ENCODE measurements at places on chromosomes 12 and 14.

GRCh38 chr12:117790948-117791347, 177.8 kb downstream of the KSR2 start:
- DNase-seq, result no peak

- DNase-seq, result no peak
Measured at GRCh38 chr12:48972213-48972951, 847 bp upstream of the WNT10B start.

GRCh38 chr12:113246478-113247122, 25.3 kb downstream of the TPCN1 start:
- no peak for DNase-seq

DNA sequence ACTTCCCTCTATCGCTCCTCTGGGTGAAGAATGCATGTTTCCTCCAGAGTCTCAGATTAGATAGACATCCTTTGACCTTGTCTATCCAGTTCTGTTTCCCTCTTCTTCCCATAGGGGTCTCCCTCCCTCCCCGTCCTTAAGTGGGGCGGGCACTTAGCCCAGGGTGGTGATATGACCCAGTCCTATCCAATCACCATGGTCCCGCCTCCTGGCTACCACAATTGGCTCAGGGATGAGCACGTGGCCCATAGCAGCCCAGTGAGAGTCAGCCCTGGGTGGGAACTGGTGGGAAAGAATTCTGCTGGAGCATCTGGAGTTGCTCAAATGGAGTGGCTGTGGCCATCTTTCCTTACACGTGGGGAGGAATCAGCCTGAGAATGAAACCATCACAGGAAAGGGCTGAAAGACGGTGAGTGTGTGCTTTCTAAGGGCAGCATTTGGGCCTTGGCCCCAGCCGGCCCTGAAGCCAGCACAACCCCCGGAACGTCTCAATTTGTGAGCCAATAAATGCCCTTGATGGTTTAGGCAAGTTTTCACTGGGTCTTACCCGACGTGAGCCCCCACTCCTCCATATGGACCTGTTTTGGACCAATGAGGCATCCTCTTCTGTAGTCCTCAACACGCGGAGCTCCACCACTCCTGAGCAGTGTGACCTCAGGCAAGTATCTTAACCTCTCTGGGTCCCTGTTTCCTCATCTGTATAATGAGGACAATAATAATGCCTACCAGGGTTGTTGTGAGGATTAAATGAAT, 14.4 kb upstream of the MLXIP start:
- peak; percentile 89 for DNase-seq

DNA sequence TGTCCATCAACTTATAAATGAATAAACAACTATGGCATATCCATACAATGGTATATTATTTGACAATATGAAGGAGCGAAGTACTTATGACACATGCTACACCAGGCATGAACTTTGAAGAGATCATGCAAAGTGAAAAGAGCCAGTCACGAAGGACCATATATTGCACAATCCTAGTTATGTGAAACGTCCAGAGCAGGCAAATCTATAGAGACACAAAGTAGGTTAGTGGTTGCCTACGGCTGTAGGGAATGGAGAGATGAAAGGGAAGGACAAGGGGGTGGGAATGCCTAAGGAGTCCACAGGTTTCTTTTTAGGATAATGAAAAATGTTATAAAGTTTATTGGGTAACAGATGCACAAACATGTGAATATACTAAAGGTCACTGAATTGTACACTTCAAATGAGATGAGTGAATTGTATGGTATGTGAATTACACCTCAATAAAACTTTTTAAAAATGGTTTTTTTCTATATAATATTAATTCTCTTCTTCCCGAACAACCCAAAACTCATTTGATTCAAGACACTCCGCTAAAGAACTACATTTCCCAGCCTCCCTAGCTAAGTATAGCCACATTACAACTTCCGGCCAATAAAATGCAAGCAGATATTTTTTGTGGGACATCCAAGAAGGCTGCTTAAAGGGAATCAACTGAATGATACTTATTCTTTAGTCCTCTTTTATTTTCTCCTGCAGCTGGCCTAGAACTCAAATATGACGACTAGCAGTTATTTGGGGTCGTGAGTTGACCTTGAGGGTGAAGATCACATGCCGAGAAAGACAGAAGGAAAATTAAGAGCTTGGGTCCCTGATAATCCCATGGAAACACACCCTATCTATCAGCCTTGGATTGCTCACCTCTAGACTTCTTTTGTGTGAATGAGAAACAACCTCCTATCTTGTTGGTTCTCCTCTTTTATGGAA, 187.2 kb downstream of the TTC8 start:
- DNase-seq, result no peak

DNA sequence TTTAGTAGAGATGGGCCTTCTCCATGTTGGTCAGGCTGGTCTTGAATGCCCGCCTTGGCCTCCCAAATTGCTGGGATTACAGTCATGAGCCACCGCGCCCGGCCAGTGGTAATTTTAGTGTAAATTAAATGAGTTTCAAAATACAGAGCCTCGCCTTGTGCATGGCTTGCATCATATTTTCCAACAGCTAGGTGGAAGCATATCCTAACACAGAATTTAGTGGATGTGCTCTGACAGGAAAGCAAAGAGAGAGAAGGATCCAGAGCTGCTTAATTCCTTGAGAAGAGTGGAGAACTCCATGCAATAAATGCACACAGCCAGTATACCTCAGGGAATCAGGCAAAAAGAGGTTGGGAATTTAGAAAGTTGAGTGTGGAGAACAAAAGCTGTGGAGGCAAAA, 2.5 kb downstream of the OR6C2 start:
- no peak for DNase-seq

GRCh38 chr12:3489057-3489456, 1.9 kb upstream of the PRMT8 start:
- DNase-seq, result no peak

Data from posterior cingulate gyrus (tissue), 11 donors.